ENCODE measurements at places on chromosomes 3 and 15.

DNA sequence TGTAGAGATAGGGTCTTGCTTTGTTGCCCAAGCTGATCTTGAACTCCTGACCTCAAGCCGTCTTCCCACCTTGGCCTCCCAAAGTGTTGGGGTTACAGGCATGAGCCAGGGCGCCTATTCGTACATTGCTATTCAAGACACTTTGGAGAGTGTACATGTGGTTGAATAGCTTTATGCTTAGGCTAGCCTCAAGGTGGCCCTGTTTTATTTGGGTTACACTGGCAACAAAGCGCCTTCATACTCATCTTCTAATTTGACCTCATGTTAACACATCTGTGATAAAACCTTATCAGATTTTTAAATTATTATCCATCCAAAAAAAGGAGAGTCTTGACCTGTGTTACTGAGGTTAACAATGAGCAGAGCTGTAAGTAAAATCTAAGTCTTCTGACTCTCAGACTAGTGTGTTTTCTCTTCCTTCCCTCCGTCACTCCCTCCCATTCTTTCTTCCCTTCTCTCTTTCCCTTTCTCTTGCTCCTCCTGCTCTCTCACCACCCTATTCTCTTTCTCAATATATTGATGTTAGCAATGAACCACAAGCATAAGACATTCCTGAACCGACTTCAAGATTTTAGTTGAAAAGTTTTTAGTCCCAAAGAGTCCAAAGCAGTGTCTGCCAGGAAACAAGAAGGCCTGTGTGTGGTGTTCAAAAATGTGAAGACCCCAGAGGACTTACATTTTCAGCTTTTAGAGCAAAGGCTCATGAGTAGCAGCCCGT, 603.7 kb upstream of the CFAP20DC start:
- DNase-seq: no peak

DNA sequence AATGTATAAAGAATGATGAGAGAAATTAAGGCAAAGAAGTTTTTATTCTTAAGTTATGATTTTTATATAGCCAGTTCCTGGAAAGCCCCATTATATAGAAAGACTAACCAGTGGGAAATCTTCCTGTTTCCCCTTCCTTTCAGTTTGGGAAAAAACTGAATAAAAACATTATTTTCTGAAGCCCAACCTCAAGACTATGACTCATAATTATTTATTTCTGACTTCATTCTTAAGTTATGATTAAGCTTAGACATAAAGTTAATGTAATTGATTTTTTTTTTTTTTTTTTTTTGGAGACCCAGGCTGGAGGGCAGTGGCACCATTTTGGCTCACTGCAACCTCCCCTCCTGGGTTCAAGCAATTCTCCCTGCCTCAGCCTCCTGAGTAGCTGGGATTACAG, 55.8 kb downstream of the TRPC1 start:
- DNase-seq: peak; percentile 13

- DNase-seq: no peak
Observed at GRCh38 chr3:170910542-170910941, 2.1 kb upstream of the EIF5A2 start.

GRCh38 chr15:79653533-79653932, 221.4 kb downstream of the MINAR1 start:
- DNase-seq: peak; percentile 25

DNA sequence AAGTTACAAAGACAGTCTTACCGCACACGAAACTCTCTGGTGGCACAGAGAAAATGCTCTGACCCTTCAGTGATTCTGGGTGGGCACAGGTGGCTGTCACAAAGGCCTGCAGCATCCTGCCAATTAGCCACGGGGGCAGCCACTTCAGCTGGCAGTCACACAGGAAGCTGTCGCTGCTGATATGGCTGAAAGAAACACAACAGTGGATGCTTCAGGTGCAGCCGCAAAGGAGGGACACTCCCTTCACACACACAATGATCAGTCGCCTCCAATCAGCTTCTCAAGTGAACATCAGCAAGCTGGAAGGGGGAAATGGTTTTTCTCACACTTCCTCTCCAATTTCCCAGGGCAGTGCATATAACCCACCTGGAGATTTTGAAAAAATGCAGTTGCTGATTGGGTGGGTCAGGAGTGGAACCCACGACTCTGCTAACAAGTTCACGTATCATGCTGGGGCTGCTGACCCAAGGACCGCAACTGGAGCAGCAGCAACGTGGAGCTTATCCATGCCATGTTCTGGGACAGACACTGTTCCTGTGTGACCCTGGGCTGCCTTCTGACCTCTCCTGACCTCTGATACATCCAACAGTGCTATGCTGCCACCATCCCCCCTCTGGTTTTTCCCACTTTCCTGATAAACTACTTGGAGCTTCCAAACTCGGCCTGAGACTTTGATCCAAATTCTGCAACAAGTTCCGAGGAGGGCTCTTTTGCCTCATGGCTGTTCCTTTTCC, 106.6 kb downstream of the LRIG1 start:
- DNase-seq: peak; percentile 17

- peak; percentile 96 for DNase-seq
Observed at GRCh38 chr15:50003786-50004334, 115.2 kb downstream of the ATP8B4 start.

DNA sequence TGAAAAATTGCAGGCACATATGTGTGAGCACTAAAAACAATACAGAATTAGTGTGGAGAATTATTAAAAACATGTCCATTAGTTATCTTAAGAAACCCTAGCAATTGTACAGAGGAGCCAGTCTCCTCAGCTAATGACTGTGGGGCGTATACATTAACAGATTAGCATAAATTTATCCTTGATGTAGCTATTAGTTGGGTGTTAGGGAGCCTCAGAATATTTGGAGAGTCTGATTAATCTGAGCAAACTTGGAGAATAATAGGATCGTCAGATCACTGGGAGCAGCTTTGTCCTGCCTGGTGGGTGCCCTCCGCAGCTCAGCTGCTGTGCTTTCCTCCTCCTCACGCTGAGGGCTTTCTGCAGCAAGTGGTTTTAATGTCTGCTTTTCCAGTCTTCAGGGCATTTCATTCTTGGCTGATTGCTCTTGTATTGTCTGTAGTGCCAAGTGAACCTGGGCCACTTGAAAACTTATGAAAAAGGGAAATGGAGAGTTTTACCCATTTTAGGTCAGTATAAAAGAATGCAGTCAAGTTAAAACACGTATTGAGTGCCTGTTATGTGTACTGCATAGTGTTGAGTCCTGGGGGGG, 417.4 kb upstream of the SEMA6D start:
- DNase-seq: no peak

- no peak for DNase-seq
Observed at GRCh38 chr3:33718595-33718907, 497 bp upstream of the CLASP2 start.

DNA sequence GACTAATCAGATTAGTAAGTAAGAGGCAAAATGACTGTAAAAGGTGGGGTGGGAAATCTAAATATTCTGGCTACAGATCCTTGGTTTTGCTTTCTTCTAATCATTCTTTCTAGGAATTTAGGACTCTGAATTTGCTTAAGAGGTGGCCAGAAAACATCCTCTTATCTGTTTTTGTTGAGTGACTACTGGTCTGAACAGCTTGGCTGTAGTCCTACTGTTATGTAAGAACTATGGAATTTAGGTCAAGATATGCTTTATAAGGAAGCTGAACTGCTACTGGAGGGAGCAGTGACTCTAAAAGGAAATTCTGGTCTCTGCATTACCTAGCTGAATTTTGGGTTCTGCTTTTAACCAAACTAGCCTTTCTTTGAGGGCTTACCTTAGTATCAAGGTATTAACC, 33.5 kb upstream of the CSPG5 start:
- DNase-seq: peak; percentile 90

GRCh38 chr3:5653426-5654143, 466.1 kb downstream of the EDEM1 start:
- no peak for DNase-seq

DNA sequence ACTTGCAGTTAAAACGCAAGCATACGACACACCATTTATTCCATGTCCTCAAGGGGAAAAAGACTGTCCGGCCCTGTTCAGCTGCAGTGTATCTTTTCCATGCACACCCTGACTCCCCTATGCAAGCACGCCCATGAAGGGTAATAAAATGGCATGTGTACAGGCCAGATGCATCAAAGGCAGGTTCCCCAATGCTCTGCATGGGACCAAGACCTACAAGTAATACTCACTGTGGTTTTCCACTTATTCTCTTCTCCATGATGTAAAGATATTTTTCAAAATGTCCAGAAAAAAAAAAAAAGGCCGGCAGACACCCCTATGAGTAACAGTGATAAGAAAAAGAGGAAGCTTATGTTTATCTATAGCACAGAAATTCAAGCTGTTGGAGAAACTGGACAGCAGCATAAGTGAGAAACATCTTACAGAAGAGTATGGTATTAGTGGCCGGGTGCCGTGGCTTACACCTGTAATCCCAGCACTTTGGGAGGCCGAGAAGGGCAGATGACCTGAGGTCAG, 70.8 kb downstream of the MCF2L2 start:
- no peak for DNase-seq

DNA sequence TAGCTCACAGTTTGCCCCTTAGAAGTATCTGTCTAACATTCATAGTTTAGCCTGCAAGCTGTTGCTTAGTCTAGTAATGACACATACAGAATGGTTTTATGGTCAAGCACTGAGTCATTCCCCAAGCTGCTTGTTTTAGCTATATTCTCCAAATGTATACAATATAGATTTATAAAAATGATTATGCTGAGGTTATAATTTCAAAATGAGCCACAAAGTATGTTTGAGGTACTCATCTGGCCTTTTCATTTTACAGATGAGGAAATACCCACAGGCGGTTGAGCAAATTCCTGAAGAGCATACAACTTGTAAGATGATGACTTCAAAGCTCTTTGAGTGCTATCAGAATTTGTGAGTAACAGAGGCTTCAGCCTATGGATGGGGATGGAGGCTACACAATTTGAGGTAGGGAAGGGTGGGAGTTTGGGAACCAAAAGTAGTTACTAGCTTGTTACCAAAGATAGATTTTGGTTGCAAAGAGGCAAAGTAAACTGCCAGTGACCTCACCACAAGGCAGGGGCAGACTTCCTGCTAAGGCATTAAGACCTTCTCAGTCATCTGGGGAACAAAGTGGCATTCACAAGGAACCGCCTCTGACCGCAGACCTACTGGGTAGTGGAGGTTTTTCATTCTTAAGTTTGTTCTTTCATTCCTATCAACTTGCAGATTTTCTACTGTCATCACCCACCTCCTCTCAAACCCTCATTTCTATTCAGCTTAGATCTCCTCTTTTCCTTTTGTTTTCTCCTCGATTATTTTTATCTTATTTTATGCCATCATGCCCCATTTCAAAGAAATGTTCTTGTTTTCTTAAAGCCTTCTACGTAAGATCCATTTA, 257.2 kb upstream of the NECTIN3 start:
- DNase-seq: peak; percentile 93

DNA sequence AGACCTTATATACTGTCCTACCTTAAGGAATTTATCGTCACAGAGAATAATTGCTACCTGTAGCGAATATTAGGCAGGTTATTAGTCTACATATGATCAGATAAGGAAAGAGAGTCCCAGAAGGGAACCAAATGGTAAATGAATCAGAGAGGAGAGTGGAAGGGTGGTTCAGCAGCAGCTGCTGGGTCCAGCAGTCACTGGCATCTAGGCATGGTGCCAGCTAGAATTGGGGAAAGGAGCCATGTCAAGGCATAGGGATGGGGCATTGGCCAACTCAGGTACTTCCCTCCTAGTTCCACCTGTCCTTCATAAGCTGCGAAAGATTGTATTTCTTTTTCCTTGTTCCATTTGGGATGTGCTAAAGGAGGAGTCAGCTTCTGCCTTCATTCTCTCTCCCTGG, 23.4 kb downstream of the HACD3 start:
- no peak for DNase-seq

- DNase-seq: peak; percentile 59
Observed at GRCh38 chr15:39267685-39268084, 313.2 kb upstream of the THBS1 start.

- no peak for DNase-seq
Observed at GRCh38 chr3:126051234-126051633, 32.7 kb downstream of the SLC41A3 start.

DNA sequence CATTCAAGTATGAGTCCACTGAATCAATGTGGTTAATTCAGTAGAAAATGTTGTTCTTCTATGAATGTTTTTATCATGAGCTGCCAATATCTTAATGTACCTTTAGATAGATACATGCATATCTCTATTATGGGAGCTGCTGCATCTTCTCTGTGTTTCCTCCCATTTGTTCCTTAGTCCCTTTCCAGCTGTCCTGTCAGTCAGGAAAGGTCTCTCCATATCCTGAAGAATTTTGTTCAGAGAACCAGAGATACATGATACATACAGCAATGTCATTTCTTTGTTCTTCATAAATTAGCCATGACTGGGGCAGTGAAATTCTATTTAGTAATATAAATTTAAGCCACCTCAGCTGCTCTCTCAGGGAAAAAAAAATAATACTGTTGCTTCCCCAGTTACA, 103.7 kb downstream of the P3H2 start:
- no peak for DNase-seq

DNA sequence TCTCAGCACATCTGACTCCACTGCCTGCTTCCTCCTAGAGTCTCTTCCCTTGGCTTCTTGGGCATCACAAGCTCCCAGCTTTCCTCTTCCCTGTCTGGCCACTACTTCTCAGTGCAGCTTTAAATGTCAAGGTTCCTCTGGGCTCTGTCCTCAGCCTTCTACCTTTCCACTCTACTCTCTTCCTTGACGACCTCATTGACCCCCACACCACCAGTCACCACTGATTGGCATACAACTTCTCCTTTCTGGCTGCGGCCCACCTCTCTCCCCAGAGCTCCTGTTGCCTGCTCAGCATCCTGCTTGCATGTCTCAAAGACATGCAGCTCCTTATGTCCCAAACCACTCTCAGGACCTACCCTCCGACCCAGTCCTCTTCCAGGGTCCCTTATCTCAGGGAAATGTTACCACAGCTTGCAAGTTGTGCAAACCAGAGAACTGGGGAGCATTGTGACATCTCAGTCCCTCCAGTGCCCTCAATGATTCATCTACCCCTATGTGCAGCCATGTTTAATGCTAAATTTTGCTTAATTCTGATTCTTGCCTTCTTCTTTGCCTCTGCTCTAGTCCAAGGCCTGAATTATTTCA, 49.9 kb downstream of the TRPM1 start:
- DNase-seq: no peak

- peak; percentile 98 for DNase-seq
Observed at GRCh38 chr3:99108508-99108907, 207.0 kb upstream of the DCBLD2 start.

- peak; percentile 68 for DNase-seq
Observed at GRCh38 chr3:32240159-32240545, 1.7 kb downstream of the CMTM8 start.

DNA sequence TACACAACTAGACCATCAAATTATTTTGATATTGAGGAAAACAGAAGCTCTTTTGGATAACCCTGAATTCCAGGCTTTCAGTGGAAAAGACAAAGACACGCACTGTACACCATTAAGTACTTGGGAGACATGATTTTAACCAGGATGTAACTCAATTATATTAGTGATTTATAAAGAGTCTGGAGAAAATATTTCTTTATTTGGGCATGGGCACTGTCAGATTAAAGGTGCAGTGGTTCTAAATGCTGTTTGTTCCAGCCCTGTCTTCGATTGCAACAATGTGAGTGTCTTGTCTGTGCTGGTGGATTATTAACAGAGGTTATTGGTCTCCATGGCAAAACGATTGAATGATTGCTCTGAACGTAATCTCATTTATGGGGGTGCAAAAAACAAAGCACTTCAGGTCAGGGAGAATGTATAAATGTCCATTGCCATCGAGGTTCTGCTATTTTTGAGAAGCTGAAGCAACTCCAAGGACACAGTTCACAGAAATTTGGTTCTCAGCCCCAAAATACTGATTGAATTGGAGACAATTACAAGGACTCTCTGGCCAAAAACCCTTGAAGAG, at the start of gene TM4SF4:
Gene TM4SF4, plus strand, starts transcription at position 448 of the 568 bp plus-strand sequence. CDS start 181 bp downstream, outside the sequence.
- no peak for DNase-seq

GRCh38 chr15:59150185-59150584, 45.2 kb downstream of the CCNB2 start:
- DNase-seq: no peak

GRCh38 chr3:12132881-12133280, 25.8 kb downstream of the TIMP4 start:
- no peak for DNase-seq

Measured in choroid plexus epithelial cell (primary cell).